ENCODE measurements at places on chromosomes 3 and 15.
A peak's percentile ranks its signal among the peaks of the same experiment; 100 is the strongest.

GRCh38 chr15:56028430-56028829 is 35.0 kb upstream of the NEDD4 start:
- DNase-seq, result no peak

GRCh38 chr3:39911465-39912309 is 102.3 kb downstream of the MYRIP start:
- DNase-seq, result no peak

DNA sequence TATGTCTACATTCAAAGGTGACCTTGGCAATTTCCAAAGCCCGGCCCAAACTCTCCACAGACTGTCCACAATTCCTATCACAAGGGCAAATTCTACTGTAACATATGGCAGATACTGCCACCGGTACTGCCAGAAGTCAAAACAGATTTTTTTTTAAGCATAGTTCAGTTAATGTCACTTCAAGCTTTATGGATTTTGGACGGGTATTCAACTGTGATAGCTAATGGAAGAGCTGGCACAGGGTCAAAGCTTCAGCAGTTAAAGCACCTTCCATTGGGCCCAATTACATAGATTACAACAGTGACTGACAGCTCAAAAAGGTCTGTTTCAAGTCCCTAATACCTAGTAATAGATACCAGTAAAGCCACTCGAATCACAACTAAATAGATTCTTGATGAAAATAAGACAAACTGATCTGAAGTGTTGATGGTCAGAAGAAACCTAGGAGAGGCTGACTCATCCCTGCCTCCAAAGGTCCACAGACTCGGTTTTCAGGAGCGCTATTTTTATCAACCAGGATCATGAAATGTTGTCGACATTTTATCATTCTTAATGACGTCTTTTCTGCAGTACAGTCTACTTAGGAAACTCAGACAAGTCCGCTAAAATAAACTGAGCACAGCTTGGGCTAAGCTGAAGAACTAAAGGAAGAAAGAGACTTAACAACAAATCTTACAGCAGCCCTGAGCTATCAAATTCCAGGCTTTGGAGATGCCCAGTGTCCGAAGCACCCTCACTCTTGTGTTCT is 38.7 kb downstream of the ANXA2 start:
- DNase-seq, result no peak

GRCh38 chr3:174120997-174121396 is 723.5 kb downstream of the NLGN1 start:
- DNase-seq, result no peak

DNA sequence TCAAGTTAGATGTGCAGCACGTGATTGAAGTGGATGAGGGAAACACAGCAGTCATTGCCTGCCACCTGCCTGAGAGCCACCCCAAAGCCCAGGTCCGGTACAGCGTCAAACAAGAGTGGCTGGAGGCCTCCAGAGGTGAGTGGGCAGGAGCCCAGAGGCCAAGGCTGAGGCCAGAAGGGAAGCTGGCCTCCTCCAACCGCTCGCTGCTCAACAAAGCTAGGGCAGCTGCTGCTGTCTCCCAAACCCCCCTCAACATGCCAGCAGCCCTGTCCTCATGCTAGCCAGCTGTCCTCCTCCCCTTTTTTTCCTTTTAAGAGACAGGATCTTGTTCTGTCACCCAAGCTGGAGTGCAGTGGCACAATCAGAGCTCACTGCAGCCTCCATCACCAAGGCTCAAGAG is 57.0 kb downstream of the BOC start:
- DNase-seq, result no peak

DNA sequence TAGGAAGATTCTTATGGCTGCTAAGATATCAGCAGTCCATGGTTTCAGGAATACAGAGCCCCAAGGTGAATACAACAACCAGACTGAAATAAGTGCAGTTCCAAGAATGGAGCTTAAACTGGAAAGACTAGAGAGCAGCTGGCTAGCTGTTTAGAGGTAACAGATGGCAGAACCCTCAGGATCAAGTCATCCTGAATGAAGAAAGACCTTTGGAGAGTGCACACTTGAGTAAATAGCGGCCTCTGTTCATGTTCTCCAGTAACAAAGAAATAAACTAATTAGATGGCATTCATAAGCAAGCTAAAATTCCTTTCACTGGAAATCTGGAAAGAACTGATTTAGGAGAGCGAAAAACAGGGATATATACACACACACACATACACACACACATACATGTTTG is 968.4 kb downstream of the FHIT start:
- no peak for DNase-seq

GRCh38 chr3:156617781-156618180 is 56.6 kb upstream of the TIPARP start:
- DNase-seq, result no peak

GRCh38 chr15:78000091-78000926 is 77.2 kb downstream of the TBC1D2B start:
- peak; percentile 19 for DNase-seq

- DNase-seq, result no peak
Observed at GRCh38 chr3:141375381-141376301, 7.3 kb downstream of the ZBTB38 start.

DNA sequence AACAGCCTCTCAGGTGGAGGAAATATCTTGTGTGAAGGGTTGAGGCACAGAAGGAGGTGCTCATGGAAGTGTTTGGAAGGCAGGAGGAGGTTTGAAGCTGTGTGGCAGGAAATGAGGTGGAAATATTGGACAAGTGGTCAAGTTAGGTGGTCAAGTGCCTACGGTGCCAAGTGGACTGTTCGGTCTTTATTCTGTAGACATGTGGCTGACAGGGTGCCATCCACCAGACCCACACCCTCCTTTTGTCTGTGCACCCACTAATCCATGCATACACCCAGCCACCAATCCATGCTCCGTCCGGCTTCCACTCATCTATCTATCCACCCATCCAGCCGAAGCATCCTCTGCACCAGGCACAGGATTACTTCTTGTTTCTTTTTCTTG is 2.2 kb downstream of the SLC6A20 start:
- DNase-seq, result no peak

GRCh38 chr3:117616227-117616626 is 906.6 kb downstream of the TUSC7 start:
- no peak for DNase-seq

DNA sequence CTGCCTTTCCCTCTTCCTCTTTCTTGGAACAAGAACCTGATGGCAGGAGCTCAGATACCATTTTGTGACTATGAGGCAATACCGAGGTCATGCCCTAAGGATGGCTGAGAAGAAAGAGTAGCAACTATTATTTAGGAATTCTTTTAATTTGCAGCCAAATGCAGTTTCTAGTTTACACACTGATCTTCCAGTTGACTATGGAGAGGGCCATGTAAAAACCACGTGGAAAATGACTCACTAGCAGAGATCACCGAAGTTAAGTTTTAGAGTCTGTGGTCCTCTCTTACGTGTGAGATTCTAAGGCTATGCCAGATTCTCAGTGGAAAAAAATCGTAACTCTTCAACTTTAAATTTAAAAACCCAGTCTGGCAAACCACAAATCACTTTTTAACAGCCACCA is 7.8 kb downstream of the BNC1 start:
- no peak for DNase-seq

GRCh38 chr3:121980450-121980796 is 41.6 kb downstream of the ILDR1 start:
- DNase-seq, result no peak

GRCh38 chr3:42498791-42499477 is 3.5 kb upstream of the VIPR1 start:
- DNase-seq, result no peak

GRCh38 chr15:29822100-29822683 is at the start of gene TJP1:
Gene TJP1, minus strand, starts transcription at chr15:29822468. Its CDS starts 440 bp downstream, at chr15:29822028.
- DNase-seq, result no peak

- DNase-seq, result no peak
Observed at GRCh38 chr3:183782576-183783276, 42.7 kb downstream of the MAP6D1 start.

DNA sequence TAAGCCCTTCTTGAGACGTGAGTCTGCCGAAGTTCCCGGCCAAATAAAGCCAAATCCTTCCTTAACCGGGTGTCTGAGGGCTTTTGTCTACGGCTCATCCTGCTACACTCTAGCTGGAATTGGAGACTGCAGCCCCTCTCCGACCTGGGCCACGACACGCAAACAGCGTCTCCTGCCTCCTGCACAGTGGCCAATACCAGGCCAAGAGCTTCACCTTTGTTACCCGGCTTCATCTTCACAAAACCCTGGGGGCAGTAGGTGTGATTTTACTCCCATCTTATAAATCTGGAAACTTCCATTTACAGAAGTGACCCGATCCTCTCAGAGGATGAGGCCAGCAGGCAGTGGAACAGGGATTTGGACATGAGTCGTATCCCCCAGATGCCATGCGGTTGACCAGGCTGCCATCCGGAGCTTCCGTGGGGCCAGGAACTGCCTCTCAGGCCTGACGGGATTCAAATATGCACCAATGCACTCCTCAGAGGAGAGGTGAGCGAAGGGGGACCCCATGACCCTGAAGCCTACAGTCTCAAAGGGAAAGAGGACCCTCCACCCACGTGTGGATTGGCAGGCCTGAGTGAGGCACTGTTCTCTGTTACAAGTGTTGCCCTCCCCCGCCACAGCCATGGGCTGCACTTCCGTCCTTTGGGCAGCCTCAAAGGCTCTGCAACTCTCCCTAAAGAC is 53.2 kb upstream of the KLF13 start:
- DNase-seq, result no peak

GRCh38 chr3:38549486-38549885 is 53.3 kb downstream of the EXOG start:
- DNase-seq, result no peak

DNA sequence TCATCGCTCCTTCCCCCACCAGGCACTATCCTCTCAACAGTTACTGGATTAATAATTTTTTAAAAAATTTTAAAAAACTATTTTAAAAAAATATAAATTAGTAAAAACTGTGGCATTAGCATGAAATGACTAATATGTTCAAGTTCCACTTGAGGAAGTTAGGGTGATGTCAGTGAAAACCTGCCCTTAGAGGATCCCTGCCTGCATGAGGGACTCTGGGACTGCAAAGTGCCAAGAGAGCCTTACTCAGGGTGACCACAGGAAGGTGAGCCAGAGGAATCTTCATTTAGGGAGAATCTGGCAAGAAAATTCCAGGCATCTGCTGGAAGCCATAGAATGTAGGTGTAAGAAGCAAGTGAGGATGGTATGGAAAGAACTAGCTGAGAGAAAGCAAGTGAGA is 157.7 kb upstream of the BCL6 start:
- no peak for DNase-seq

DNA sequence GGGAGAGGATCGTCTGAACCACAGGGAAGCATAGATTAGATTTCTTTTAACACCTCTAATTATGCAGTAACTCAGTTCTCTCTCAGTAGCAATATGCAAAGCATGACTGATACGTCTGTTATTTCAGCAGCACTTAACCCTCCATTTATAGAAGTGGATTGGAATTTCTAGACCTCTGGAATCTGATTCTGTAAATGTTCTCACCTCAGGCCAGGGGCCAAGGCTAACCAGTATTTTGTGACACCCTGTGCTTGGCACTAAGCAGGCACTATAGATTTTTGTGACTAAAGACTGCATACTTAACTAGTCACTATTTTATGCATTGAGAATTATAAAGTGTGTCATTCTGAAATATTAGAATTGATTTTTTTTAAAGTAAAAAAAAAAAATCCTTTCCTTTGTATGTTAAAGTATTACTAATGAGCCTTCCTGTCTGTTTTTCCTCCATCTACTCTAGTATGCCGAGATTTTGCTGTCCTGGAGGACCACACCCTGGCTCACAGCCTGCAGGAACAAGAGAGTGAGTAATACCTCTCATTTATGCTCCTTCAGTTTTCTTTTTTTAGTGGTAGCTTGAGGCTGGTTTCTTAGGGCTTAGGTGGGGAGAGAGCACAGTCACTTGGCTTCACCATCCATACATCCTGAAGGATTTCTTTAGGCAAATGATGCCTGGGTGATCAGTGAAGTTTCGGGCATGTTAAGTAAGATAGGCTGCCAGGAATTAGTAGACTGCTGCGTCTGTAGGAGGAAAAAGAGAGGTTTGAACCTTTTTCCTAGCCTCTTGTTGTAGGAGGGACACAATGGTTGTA is 26.5 kb upstream of the UTS2B start:
- DNase-seq, result no peak

- no peak for DNase-seq
Observed at GRCh38 chr3:13308380-13308801, 111.7 kb downstream of the NUP210 start.

DNA sequence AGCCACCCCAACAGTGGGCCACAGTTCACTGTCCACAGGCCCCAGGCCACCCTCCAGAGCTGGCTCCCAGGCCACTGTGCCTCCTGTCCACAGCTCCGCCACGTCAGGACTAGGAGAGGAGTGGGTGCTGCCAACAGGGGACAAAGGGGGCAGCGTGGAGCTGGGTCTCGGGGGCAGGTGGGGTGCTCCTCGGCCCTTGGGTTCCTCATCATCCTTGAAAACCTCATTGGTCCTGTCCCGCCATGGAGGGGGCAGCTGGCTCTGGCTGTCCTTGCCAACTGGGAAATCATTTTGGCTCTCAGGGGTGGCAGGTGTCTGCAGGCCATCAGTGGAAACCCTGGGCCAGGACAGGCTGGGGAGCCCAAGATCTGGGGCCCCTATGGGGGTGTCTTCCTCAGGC is 45.2 kb downstream of the ADAMTS7 start:
- no peak for DNase-seq

- no peak for DNase-seq
Observed at GRCh38 chr3:58946875-58947274, 103.0 kb downstream of the CFAP20DC start.

DNA sequence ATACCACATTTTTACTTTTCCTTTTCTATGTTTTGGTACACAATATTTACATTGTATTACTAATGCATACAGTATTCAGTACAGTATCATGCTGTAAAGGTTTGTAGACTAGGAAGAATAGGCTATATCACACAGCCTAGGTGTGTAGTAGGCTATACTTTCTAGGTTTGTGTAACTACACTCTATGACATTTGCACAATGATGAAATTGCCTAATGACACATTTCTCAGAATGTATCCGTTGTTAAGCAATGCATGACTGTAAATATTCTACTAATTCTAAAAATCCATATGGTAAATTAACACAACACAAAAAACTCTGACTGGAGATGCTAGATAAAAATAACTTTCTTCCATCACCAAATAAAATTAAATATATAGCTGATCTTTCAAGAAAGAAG is 16.2 kb downstream of the NEDD4 start:
- DNase-seq, result no peak

DNA sequence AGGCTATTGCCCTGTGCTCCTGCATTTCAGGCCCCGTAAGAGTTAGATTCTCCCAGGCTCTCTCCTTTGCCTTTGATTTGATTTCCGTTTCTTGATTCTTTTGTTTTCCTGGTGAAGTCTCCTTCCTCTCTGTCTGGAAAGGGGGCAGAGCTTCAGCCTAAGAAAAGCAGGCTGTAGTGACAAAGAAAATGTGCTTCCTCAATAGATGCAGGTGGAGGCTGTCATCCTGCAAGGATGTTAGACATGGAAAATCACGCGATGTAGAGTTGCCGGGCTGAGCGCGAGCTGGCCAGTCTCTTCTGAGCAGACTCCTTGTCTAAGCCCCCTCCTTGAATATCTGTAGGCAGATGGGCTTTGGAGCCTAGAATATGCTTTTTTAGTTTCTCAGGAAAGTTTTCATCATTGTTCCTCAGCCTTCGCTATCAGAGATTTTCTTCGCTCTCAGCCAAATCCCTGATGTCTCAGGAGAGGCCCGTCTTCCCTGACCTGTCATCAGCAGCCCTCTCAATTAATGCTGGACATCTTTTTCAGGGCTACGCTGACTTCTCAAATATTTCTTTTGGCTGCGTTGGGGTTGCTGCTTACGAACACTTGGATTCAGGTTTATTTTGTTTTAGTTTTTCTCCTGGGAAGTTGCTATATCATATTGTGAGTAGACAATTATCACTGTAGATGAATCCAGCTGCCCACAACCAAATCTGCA is 163.6 kb downstream of the ITPR1 start:
- DNase-seq, result no peak

GRCh38 chr3:67832817-67833216 is 178.4 kb upstream of the SUCLG2 start:
- no peak for DNase-seq

- peak; percentile 4 for DNase-seq
Observed at GRCh38 chr15:90482124-90483011, 47.4 kb upstream of the CRTC3 start.

Data from activated CD4-positive, CD25-positive, alpha-beta regulatory T cell (primary cell).